ENCODE measurements at places on chromosomes 13 and 19.

- DNase-seq: no peak
Observed at GRCh38 chr19:45947926-45948325, 25.7 kb downstream of the NOVA2 start.

DNA sequence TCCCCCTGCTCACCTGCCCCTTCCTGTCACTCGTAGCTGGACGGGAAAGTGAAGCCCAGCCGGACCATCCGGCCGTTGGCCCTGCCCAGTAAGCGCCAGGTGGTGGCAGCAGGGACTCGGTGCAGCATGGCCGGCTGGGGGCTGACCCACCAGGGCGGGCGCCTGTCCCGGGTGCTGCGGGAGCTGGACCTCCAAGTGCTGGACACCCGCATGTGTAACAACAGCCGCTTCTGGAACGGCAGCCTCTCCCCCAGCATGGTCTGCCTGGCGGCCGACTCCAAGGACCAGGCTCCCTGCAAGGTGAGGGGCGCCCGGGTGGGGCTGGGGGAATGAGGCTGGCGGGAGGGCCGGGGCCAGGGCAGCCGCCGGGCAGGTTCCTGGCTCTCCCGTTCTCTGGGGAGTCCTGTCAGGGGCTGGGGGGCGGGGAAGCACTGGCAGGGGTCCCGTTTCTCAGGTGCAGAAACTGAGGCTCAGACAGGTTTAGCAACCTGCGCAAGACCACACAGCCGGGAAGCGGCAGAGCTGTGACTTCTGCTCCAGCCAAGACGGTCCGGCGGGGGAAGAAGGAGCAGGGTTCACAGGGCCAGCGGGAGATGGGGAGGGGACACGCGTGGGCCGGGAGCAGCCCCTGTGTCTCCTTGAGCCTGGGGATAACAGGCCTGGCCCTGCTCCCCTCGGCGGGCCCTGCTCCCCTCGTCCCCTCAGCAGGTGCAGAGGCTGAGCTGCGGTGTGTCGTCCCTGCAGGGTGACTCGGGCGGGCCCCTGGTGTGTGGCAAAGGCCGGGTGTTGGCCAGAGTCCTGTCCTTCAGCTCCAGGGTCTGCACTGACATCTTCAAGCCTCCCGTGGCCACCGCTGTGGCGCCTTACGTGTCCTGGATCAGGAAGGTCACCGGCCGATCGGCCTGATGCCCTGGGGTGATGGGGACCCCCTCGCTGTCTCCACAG lies 5.3 kb downstream of the GZMM start:
- DNase-seq: no peak

GRCh38 chr13:112979406-112979902 lies 10.4 kb downstream of the MCF2L start:
- no peak for DNase-seq

DNA sequence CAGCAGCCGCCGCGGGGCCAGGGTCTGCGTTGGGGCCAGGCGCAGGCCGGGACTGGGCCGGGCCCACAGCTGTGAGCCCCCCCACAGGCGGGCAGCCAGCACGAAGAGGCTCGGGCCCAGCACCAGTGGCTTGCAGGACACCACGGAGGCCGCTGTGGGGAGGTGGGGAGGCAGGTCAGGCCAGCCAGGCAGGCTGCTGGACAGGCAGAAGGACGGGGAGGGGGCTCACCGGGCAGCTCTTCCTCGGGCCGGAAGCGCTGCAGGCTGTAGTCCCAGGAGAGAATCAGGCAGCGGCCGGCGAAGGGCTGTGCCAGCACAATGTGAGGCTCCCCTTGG lies 8.3 kb downstream of the LGI4 start:
- peak; percentile 48 for DNase-seq

- no peak for DNase-seq
Observed at GRCh38 chr19:52086481-52086880, 9.1 kb downstream of the ZNF841 start.

GRCh38 chr13:111844222-111844671 lies 222.7 kb upstream of the SOX1 start:
- no peak for DNase-seq

DNA sequence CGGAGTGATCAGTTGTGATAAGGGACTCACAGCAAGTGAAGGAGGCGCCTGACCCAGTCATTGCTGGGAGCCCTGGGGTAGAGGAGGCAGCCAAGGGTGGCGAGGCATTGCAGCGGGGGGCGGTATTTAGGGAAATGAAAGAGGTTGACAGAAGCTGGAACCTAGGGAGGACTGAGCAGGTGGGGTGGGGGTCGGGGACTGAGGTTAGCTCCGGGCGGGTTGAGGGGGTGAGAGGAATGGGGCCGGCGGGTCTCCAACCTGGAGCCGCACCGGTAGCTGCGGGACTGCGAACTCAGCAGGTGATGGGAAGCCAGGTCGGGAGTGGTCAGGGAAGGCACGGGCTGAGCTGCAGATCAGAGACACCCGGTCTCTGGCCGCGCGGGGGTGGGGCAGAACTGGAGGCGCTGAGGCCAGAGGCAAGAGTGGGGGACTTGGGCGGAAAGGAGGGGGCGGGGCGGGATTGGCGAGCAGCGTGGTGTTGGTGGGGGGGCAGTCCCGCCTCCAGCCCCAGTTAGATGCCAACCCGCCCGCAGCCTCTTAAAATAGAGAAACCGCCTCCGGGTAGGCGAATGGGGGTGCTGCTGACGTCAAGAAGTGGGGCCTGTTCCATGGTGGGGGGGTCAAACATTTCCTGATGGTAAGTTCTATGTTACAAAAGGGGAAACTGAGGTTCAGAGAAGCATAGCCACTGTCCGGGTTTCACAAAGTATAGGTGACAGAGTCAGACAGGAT lies 1.5 kb downstream of the MAST3 start:
- DNase-seq: no peak

GRCh38 chr19:53394522-53394973 lies 401 bp upstream of the ZNF765 start:
- DNase-seq: no peak

GRCh38 chr13:40485611-40486517 lies 180.6 kb downstream of the FOXO1 start:
- no peak for DNase-seq

GRCh38 chr19:16899566-16900075 lies 10.8 kb downstream of the F2RL3 start:
- DNase-seq: no peak

DNA sequence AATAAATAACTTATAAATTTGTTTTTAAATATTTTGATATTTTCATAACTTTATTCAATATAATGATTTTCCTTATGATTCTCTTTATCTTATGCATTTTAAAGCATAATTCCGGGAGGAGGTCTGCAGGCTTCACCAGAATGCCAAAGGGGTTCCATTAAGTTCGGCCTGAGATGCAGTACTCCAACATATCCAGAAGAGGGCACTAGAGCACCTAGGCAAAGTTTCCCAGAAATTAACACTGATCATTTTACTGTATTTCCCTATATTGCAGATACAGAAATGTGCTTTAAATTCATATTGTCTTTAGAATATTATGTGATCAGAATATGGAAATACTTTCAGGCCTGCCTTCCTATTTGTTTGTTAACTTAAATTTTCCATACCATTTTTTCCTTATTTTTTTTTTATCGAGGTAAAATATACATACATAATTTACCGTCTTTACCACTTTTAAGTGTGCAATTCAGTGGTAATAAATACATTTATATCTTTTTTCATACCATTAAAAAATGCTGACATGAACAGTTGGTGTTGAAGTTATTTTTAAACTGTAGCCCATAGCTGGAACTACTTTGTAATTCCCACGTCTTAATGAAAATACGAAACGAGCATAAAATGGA lies 58.9 kb upstream of the TM9SF2 start:
- DNase-seq: no peak

DNA sequence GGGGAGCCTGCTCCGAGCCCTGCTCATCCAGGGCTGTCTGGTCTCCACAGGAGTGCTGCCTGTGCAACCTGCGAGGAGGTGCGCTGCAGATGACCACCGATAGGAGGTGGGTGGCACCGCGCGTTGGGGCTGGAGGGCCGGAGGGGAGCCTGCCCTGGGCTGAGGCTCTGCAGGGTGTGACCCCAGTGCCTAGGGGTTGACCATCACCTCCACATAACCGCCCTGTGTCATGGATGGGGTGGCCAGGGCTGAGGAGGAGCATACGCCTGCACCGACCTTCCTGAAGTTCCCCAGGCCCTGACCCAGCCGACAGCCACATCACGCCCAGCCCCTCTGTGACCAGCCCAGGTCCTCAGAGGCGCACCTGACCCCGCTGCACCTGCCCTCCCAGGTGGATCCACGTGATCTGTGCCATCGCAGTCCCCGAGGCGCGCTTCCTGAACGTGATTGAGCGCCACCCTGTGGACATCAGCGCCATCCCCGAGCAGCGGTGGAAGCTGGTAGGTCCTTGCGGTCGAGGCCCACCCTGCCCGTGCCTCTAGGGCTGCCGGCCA lies 168.7 kb downstream of the KDM4B start:
- no peak for DNase-seq

GRCh38 chr13:95258619-95259194 lies 42.5 kb downstream of the ABCC4 start:
- no peak for DNase-seq

DNA sequence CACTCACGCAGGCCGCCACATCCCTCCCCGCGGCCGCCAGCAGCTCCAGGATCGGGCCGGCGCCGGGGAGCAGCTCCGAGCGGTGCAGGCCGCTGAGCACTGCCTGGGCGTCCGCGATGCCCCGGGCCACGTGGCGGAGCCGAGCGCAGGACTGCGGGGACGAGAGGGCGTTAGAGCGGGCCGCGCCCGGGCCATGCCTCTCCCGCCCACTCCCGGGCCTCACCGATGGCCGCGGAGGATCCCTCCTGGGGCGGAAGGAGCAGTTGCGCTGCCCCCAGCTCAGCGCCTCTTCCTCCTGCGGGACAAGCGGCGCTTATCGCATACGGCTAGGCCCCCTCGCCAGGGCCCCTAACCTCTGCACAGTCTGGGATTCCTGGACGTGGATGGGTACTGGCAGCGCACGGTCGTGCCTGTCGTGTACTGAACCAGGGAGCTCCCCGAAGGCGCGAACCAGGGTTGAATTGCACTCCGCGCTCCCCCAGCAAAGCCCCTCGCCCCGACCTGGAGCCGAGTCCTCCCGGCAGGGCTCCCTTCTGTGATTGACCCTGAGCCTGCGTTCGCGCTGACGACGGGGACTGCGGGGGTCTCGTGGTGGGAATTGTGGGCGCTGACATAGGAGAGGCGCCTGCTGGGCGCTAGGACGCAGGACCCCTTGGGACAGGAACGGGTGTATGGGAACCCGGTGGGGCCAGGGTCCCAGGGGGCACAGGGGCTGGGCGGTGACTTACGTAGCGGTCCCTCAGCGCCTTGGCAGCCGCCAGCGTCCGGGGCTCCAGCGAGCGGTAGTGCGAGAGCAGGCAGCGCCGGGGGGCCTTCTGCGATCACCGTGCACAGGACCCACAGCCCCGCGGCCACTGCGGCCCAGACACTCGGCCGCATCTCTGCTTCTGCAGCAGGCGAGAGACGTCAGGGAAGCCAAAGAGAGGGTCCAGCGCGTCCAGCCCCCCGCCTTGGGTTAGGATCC lies 673 bp downstream of the IFNL4 start:
- DNase-seq: no peak

- DNase-seq: peak; percentile 66
Observed at GRCh38 chr13:80131204-80131603, 209.7 kb downstream of the SPRY2 start.

DNA sequence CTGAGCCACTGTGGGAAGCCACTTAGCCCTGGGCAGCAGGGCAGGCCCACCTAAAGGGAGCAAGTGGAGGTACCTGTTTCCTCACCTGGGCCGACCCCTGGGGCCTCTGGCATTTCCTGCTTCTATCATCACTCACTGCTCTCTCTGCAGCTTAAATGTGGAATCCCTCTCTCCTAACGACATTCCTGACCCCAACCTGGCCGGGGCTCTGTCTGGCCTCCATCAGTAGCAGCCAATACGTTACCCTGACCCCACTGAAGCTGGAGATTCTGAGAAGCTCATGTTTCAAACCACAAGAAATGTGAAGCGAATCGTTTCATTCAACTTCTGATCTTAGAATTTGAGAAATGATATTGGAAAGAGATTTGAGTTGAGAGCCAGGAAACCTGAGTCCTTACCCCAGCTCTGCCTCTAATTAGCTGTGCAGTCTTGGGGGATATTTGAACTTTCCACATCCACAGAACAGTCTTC lies 39.9 kb downstream of the DOCK9 start:
- DNase-seq: no peak

DNA sequence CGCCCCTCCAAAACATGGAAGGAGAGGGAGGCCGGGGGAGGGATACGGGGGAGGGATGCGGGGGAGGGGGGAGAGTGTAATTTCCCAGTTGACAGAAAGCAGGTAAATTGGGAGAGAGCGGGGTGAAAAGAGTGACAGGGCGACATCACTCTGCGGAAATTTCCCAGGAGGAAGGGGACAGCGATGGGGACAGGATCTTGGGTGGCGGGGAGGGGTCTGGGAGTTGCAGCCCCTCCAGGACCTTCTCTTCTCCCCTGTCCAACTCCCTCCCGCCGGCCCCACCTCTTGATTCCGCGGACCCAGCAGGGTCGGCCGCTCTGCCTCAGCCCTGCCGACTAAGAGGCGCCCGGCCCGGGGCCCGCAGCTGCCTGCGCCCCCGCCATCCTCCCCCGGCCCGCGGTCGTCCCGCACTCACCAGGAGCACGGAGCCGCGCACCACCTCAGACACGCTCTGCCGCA lies 108.0 kb upstream of the DOCK9 start:
- DNase-seq: peak; percentile 21

DNA sequence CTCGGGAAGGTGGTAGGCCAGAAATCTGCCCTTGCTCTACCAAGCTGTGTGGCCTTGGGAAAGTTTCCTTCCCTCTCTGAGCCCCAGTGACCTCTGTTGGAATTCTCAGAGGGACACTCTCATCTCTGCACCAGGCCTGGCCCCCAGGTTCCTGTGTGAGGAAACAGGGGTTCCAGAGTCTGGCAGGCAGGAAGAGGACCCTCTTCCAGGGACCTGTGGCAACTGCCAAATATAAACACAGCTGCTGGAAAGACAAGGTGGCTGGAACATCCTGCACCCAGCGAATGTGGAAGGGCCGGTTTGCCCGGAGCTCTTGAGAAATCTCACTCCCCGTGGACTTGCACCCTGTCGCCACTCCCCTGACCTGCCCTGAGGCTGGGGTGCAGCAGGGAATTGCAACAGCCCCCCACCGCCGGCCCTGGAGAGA lies 52.8 kb downstream of the GADD45B start:
- no peak for DNase-seq

DNA sequence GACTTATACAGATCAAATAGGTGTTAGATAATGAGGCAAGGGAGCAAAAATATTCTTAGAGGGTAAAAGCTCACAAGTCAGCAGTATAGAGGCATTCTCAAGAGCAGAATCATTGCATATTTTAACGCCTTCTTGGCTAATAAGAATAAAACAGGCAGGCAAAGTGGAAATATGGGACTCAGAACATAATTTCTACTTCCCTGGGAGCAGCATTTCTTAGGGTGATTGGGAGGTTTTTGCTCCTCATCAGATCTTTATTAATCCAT lies 39.6 kb downstream of the LHFPL6 start:
- no peak for DNase-seq
